Right renal pelvis (tissue), 4 donors: ENCODE measurements at places on chromosomes 3 and 15.

DNA sequence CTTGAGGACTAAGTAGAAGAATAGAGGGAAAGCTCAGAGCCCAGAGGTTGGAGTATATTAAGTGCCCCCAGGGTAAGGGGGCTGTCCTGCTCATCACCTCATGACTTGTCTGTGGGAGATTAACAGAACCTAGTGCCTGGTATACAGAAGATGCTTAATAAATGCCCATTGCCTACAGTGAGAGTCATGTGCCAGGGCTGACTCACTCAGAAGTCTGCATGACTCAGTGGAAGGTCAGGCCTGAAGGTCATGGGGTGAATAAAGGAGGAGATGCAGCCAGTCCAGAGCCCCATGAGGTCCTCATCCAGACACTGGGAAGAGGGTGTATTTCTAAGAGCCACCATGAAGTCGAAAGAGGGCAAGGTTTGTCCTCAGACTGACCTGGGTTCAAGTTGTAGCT lies 62.5 kb upstream of the TLE3 start:
- DNase-seq, result no peak

GRCh38 chr15:85964471-85964870 lies 115.2 kb upstream of the AGBL1 start:
- DNase-seq, result no peak

DNA sequence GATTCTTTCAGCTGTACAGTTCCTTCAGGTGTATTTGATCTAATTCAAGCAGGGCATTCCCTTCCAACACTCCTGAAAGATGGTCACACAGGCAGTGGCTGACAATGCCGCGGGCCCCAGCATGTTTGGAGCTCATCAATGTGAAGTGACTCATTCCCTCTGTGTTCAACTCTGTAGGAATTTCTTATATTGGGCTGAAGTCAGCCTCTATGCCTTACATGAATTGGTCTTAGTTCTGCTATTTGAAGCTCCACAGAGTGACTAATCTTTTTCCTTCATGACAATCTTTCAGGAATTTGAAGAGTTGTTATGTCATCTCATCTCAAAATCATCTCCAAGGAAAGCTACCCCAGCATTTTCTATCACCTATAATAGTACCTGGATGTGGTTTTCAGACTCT lies 142.5 kb upstream of the C2CD4B start:
- DNase-seq, result no peak

DNA sequence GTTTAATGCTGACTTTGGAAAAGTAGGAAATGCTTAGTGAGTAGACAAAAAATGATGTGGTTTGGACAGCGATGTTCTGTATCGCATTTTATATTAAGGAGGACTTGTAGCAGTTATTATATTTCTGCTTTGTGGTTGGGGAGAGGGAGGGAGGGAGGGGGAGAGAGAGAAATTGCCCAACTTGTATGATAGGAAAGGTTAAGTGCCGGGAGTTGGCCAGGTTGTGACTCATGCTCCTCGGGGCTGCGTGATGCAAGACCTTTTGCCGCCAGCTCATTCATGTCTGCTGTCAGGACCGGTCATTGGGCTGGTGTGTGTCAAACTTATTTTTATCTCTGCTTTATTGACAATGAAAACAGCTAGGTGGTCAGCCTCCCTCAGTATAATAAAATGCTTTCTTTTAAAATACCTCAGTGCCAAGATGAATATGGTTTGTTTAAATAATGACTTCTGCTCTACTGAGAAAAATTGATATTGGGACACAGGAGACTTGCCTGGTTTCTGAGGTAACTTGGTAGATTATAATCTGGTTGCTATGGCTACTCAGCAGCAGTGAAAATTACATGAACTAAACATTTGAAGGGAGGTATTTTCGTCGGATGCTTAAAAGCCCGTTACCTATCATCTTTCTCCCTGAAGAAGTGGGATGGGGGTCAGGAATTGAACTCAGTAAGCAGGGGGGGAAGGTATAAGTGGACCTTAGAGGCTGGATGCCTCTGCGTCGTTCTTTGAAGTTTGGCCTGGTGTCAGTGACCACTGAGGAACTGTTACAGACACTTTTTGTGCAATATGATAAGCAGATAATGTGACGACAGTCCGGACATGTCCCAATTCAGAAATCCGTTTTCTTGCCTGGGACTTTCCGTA lies 90.7 kb downstream of the FNDC3B start:
- no peak for DNase-seq

- no peak for DNase-seq
These were observed 431.2 kb upstream of the THBS1 start for GRCh38 chr15:39149636-39150150.

DNA sequence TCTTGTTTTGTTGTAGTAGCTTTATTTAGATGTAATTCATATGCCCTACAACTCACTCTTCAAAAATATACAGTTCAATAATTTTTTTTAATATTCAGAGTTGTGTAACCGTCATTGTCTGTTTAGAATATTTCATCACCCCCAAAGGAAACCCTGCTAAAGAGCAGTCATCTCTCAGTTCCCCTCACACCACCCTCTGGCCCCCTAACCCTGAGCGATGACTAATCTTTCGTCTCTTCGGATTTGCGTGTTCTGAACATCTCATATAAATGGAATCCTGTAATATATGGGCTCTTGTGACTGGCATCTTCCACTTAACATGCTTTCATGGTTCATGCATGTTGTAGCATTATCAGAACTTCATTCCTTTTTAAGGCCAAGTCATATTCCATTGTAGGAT lies 183.8 kb downstream of the ATG7 start:
- DNase-seq, result no peak
